Activated T-helper 1 cell treated with anti-CD3 and anti-CD28 coated beads, Interleukin-2, amount 50 U/mL, for 16 hours (primary cell): ENCODE measurements at places on chromosomes 7 and 10.

DNA sequence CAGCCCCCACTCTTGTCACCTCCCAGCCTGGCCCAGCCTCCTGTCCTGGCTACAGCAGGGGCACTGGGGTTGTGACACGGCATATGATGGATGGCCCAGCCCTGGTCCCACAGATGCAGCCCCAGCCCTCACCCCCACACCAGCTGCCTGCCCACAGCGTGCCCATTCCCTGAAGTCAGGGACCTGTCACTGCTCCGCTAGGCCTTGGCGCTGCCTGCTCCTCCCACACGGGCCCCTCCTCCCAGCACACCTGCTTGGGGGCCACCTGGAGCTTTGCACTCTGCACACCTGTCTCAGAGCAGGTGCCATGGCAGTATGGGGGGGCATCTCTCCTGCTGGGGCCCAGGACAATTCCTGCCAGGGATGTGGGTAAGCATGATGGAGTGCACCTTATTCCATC is 3.5 kb downstream of the GCK start:
- no peak for DNase-seq

DNA sequence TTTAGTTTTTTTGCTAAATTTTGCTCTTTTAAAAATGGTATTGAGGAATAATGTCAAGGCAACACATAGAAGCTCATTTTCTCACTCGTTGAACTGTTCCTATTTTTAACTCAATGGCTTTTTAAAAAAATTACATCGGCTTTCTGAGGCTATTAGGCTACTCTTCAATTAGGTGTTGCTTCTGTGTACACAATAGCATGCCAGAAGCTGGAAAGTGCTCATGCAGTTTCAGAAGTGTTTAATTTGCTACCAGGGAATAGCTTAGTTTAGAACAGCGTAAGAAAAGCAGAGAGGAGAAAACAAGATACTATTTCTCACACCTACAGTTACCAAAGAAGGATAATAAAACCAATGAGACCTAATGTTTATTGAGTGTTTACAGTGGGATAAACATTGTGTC is 157.4 kb downstream of the NXPH1 start:
- no peak for DNase-seq

DNA sequence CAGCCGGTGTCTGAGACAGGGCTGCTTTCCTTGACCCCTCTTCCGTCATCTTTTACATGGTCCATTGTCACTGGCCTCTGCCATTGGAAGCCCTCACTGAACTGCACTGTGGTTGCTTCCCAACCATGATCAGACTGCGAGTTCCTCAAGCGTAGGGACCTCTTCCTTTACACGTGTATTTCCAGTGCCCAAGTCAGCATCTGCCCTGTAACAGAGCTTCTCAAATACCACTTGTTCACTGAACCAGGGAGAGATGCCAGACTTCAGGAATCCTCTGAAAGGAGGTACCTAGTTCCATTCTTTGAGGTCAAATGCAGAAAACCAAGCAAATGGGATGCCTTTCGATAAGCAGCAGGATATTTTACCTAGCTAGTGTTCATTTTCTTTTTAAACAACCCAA is 145.1 kb downstream of the NRP1 start:
- DNase-seq: no peak

- no peak for DNase-seq
Observed at GRCh38 chr7:143924851-143925250, 10.2 kb upstream of the OR2F2 start.

DNA sequence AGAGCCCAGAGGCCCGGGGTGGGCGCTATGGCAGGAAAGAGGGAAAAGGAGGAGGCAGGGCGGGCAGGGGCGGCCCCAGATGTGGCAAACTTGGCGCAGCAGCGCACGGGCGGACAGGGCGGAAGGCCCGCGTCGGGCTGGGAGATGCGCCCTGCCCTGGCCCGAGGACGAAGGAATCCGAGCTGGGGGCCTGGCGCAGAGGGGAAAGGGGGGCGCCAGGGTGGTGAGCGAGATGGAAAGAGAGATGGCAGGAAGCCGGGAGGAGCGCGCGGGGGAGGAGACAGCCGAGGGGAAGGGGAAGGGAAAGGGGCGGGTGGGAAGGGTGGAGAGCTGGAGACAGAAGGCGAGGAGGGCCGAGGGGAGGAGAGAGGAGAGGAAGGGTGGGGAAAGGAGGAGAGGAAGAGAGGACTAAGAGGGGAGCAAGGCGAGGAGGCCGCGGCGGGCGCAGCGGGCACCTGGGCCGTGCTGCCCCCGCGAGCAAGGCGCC is at the start of gene MARVELD1:
Gene MARVELD1 (plus strand): TSS at position 392 of the 487 bp plus-strand sequence. CDS start 147 bp downstream, outside the sequence.
- no peak for DNase-seq

- DNase-seq: no peak
Observed at GRCh38 chr10:12540341-12540781, 191.0 kb downstream of the CAMK1D start.

DNA sequence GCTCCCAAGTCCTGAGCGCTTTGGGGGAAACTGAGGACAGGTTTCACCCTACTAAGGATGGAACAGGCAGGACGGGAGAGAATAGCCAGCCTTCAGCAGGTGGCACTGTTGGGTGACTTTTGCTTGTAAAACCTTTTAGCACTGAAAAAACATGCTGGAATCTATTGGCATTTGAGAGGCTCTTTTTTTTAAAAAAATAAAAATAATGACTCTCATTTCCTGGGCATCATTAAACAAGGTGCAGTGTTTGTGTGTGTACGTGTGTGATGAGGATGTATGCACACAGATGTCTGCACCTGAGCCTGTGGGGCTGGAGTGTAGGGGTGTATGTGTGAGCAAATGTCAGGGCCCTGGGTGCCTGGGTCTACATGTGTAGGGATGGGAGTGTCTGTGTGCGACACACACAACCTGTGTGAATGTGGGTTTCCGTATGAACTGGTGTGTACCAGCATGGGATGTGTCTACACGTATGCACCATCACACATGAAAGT is 177.9 kb downstream of the RPS24 start:
- DNase-seq: no peak

- no peak for DNase-seq
Observed at GRCh38 chr10:70753026-70753663, 32.0 kb downstream of the TBATA start.

- no peak for DNase-seq
Observed at GRCh38 chr7:22654831-22655230, 72.2 kb upstream of the IL6 start.

GRCh38 chr7:35035511-35035961 is 1.7 kb downstream of the DPY19L1 start:
- DNase-seq: no peak

DNA sequence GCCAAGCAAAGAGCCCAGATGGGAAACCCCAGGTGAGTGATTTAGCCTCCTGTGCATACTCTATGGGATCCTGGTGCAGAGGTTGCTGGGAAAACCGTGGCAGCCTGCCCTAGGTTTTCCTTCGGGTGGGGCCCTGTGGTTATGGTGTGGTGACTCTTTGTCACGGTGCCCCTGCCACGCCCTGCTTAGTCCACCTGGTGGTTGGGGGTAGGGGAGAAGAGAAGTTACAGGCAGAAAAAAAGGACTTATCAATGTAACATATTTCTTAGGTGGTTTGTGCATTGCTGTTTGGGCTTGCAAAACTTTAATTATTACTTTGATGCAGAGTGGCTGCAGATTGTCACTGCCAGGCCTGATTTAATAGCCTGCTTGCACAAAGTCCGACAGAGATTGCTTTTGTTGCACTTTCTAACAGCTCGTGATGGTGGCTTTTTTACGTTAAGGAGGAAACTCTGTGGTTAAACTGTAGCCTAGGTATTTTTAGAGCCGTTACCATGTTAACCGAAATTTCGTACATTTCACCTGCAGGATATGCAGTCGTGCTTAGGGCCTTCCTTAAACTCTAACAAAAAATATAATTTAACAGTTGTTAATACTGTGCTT is 197.4 kb downstream of the RNLS start:
- peak; percentile 13 for DNase-seq

GRCh38 chr7:158740013-158740656 is 35.5 kb upstream of the NCAPG2 start:
- no peak for DNase-seq

GRCh38 chr7:88396295-88396947 is 89.7 kb upstream of the STEAP4 start:
- DNase-seq: no peak
